ENCODE measurements at places on chromosomes 1 and 21. TPM values are rescaled to one million over a fixed set of nuclear protein-coding genes. Genes with fewer than 3 reads are reported as not detected.

MFSD2A gene
- total RNA-seq: 5.5 TPM

CELA2A gene
- not detected for total RNA-seq

TMEM183A gene
- 59.4 TPM for total RNA-seq

GRCh38 chr1:175169286-175170018 is 23.1 kb downstream of the KIAA0040 start:
- DNase-seq: peak; percentile 94
- H3K4me1 ChIP-seq: peaks cover 32% of the 10 kb centered on the region
- H3K27me3 ChIP-seq: no peaks in the 10 kb centered on the region
- peak overlapping the region; percentile 99 for H3K27ac ChIP-seq

DNA sequence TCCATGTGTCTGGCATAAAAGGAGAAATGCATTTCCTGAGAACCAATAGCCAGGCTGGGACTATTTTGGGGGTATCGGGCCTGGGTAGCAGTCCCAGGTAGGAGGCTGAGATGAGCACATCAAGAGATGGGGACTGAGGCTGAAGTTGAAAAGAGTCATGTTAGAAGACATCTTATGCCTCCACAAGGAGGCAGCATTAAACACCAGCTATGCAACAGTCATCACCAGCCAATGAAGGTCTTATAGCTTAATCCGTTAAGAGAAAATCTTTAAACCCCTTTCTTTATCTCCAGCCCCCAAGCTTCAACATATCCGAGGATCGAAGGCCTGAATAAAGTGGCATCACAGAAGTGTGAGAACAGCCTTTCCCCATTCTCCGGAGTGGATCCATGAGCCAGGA is 640.7 kb upstream of the PTBP2 start:
- H3K36me3 ChIP-seq: no peaks in the 10 kb centered on the region
- H3K4me1 ChIP-seq: no peaks in the 10 kb centered on the region
- H3K27me3 ChIP-seq: no peaks in the 10 kb centered on the region
- H3K27ac ChIP-seq: no peak overlapping the region
- no peak overlapping the region for H3K4me3 ChIP-seq

GRCh38 chr1:178725466-178726086 is 532 bp downstream of the RALGPS2 start:
- DNase-seq: peak; percentile 42
- peaks cover 28% of the 10 kb centered on the region for H3K4me1 ChIP-seq
- peak overlapping the region; percentile 68 for H3K4me3 ChIP-seq
- H3K27me3 ChIP-seq: no peaks in the 10 kb centered on the region

- H3K27me3 ChIP-seq: no peaks in the 10 kb centered on the region
- no peak for DNase-seq
- H3K27ac ChIP-seq: no peak overlapping the region
- peaks cover 15% of the 10 kb centered on the region for H3K4me1 ChIP-seq
These were observed 5.9 kb downstream of the KIAA2013 start for GRCh38 chr1:11920239-11920903.

- H3K36me3 ChIP-seq: no peaks in the 10 kb centered on the region
- no peaks in the 10 kb centered on the region for H3K4me1 ChIP-seq
- H3K27me3 ChIP-seq: no peaks in the 10 kb centered on the region
- no peak overlapping the region for H3K4me3 ChIP-seq
These were observed 43.8 kb downstream of the RBM11 start for GRCh38 chr21:14259747-14260146.

DNA sequence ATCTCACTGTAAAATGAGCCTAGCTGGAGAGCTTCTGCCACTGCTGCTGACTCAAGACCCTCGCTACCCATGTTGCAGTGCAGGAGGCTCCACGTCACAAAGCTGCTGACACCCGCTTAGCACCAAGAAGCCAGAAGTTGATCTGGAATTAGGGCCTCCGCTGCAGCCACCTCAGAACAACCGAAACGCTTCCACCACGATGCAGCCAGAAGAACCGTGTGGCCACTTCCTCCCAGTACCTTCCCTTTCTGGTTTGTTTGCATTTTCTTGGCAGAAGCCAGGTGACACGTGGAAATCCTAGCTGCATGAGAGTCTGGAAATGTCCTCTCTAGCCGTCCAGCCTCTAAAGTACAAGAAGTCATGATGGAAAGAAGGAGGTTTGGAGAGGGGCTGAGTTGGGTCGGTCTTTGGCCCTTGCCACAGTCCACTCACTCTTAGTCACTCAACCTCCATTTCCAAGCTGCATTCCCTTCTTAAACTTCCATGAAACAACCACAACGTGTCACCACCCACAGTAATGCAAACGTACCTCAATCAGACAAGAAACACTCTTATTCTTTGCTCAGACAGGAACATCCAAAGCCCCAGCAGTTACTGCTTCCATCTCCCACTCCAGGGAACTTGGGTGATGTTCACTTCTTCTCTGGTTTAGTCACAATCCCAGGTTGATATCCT is 10.0 kb upstream of the CDA start:
- no peak overlapping the region for H3K27ac ChIP-seq
- no peak for DNase-seq
- H3K4me1 ChIP-seq: peaks cover 5% of the 10 kb centered on the region
- no peak overlapping the region for H3K4me3 ChIP-seq

- peak; percentile 42 for DNase-seq
- no peaks in the 10 kb centered on the region for H3K36me3 ChIP-seq
- H3K4me3 ChIP-seq: no peak overlapping the region
- H3K4me1 ChIP-seq: peaks cover 30% of the 10 kb centered on the region
- peak overlapping the region; percentile 55 for H3K27ac ChIP-seq
These were observed 744 bp upstream of the WDR26 start for GRCh38 chr1:224435318-224435763.

DNA sequence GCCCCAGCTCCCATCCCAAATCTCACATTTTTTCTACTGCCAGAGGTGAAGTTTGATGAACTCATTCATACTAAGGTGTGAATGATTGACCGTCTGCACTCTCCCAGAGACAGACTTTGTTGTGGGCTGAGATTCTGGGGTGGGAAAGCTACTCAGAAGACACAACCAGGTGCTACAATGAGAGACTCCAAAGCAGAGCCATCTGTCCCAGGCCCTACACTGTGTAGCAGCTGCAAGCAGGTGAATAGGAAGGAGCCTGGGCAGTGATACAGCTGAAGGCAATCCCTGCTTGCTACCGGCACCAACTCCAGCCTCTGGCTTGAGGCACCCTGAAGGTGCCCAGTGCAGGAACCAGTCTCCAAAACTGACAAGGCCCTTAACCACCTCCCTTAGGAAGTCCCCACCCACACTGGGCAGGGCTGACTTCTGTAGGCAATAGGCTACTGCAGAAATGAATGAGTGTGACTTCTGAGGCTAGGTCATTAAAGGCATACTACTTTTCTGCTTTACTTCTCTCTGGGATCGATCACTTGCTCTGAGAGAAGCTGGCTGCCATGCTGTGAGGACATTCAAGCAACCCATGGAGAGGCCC is 79.7 kb upstream of the RUNX3 start:
- H3K4me1 ChIP-seq: no peaks in the 10 kb centered on the region
- no peak overlapping the region for H3K4me3 ChIP-seq
- peaks cover 11% of the 10 kb centered on the region for H3K27me3 ChIP-seq
- H3K27ac ChIP-seq: no peak overlapping the region

GRCh38 chr1:219587801-219588561 is 24.9 kb downstream of the ZC3H11B start:
- no peak for DNase-seq
- no peaks in the 10 kb centered on the region for H3K4me1 ChIP-seq
- H3K4me3 ChIP-seq: no peak overlapping the region
- H3K36me3 ChIP-seq: no peaks in the 10 kb centered on the region

GRCh38 chr1:174966008-174966572 is 33.7 kb upstream of the CACYBP start:
- DNase-seq: peak; percentile 6
- no peaks in the 10 kb centered on the region for H3K27me3 ChIP-seq
- no peaks in the 10 kb centered on the region for H3K36me3 ChIP-seq
- peaks cover 28% of the 10 kb centered on the region for H3K4me1 ChIP-seq

- no peaks in the 10 kb centered on the region for H3K36me3 ChIP-seq
- no peak for DNase-seq
- no peak overlapping the region for H3K27ac ChIP-seq
- no peaks in the 10 kb centered on the region for H3K4me1 ChIP-seq
- H3K27me3 ChIP-seq: no peaks in the 10 kb centered on the region
These were observed 7.0 kb upstream of the RNF19B start for GRCh38 chr1:32971576-32971975.

GRCh38 chr1:110058591-110058990 is 11.9 kb downstream of the ALX3 start:
- H3K4me3 ChIP-seq: no peak overlapping the region
- peaks cover 16% of the 10 kb centered on the region for H3K36me3 ChIP-seq
- H3K4me1 ChIP-seq: no peaks in the 10 kb centered on the region

All from endothelial cell of umbilical vein (primary cell).